ENCODE measurements at places on chromosomes 12 and 14. TPM values are rescaled to one million over a fixed set of nuclear protein-coding genes. Genes with fewer than 3 reads are reported as not detected.

CCNT1 gene
- total RNA-seq = 53.7 TPM

GRCh38 chr14:81172353-81172752, 48.4 kb downstream of the GTF2A1 start:
- no peak for DNase-seq
- no peak overlapping the region for H3K4me3 ChIP-seq
- H3K27ac ChIP-seq = no peak overlapping the region
- peaks cover 7% of the 10 kb centered on the region for H3K36me3 ChIP-seq
- H3K4me1 ChIP-seq = peaks cover 48% of the 10 kb centered on the region

DNA sequence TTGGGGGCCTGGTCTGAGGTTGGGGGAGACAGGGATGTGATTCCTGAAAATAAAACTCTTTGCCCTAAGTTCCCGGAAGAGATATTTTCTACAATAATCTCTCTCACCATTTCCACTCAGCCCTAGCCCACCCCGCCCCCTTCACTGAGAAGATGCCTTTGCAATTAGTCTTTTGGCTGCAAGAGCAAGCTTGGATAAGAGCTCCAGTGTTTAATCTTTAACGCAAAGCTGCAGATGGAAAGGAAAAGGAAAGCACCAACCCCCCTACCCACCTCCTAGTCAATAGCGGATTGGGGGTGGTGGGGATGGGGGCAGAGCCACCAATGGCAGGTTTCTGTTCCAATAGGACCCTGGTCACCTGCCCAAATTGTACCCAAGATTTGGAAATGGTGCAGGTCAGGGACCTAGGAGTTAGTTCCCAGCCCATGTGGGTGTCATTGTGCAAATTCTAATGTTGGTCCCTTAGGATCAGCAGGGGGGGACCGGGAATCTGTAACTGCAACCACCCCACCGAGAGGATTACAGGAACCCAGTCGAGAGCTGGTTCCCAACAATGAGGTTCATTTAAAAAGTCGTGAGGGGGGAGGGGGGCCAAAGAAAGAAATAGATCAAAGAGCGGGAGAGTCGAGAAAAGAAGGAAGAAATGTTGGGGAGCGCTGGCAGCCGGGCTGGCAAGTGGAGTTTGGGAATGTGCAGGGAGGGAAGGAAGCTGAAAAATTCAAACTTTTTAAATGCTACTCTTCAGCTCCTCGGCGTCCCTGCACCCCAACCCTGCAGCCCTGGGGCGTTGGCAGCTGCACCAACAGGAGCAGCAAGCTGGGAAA, 1.6 kb downstream of the ZFP36L1 start:
- peak overlapping the region; percentile 88 for H3K4me3 ChIP-seq
- no peaks in the 10 kb centered on the region for H3K27me3 ChIP-seq
- peaks cover 67% of the 10 kb centered on the region for H3K36me3 ChIP-seq
- peaks cover 41% of the 10 kb centered on the region for H3K4me1 ChIP-seq

DNA sequence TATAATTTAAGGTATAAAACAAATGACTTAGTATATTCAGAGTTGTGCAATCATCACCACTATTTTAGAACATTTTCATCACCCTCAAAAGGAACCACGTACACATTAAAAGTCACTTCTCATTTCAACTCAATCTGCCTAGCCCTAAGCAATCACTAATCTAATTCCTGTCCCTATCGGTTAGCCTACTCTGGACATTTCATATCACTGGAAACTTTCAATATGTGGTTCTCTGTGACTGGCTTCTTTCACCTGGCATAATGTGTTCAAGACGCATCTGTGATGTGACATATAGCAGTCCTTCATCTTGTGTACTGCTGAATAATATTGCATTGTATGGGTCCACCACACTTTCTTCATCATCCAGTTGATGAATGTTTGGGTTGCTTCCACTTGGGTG, 15.4 kb upstream of the PIWIL1 start:
- DNase-seq = no peak
- peaks cover 5% of the 10 kb centered on the region for H3K27me3 ChIP-seq
- no peaks in the 10 kb centered on the region for H3K4me1 ChIP-seq
- H3K36me3 ChIP-seq = no peaks in the 10 kb centered on the region
- no peak overlapping the region for H3K27ac ChIP-seq

LALBA gene
- not detected for total RNA-seq
